ENCODE measurements at places on chromosomes 4 and X.

GRCh38 chr4:8410066-8410625, 30.4 kb downstream of the ACOX3 start:
- no peak for DNase-seq

- DNase-seq = no peak
Observed at GRCh38 chr4:176755613-176756012, 37.1 kb downstream of the VEGFC start.

DNA sequence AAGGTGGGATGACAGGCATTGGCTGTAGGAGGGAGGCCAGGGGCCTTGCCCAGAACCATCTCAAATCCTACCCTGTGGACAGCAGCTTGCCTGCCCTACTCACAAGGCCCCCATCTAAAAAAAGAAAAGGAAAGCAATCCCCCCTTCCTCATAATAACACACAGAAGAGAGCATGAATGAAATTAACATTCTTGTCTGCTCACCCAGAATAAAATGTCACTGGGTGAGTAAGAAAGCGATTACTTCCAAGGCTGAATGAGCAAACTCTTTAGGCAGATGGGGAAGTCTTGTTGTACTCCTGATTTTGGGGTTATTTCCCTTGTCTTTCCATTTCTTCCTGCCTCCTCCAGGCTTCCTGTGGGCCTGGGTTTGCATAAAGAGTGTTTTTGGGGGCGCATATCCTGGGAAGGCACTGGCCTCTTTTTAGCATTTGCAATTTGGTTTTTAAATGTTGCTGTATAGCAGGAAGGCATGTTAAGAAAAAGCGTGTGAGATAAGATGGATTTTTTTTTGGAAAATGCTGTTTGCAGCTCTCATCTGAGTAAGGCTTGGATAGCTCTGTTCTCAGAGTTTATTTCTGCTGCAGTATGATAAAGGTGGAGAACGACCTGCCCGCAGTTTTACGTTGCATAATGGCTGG, 248.3 kb upstream of the GATB start:
- DNase-seq = no peak

GRCh38 chr4:99724067-99724466, 66.4 kb upstream of the C4orf54 start:
- DNase-seq = no peak

- DNase-seq = no peak
Observed at GRCh38 chr4:189022440-189023035, 883.3 kb downstream of the TRIML1 start.

GRCh38 chr4:153676984-153677383, 7.1 kb upstream of the TLR2 start:
- no peak for DNase-seq

DNA sequence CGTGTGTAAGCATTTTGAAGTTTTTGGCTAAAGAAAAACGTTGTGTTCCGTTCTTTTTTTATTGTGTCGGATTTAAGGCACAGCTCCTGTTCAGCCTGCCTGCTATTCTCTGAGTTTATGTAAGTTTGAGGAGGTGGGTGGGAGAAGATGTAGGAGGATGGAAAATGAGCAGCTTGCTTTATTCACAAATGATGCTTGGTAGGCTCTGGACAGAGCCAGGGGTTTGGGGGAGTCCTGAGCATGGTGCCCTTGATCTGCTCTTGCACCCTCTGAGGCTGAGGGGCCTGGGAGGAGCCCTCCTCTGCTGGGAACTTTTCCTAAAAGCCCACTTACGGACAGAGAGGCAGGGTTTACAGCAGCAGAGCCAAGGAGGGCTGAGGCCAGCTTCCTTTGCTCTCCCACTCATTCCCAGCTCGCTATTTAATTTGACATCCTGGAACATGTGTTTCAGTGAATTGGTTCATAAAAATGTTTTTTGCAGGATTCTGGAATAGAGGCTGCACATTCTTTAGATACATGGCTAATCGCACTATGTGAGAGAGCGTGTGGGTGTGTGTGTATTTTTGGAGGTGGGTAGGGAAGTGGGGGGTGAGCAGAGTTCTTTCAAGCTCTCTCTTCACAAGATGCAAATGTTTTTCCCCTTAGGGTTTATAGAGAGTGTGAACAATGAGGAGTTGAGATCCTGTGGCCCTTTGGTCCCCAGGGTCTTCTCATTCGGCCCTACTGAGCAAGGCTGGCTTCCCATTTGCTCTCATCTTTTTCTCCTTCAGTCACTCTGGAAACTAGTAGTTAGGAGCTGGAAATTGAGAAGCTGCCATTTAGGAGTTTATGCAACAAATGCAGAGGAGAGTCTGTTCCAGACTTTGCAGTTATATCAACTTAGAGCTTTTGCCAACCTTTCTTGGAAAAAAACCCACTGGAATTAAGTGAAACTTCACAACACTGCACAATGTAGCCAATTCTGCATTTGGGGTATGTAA, 32.1 kb downstream of the TMEM131L start:
- no peak for DNase-seq

DNA sequence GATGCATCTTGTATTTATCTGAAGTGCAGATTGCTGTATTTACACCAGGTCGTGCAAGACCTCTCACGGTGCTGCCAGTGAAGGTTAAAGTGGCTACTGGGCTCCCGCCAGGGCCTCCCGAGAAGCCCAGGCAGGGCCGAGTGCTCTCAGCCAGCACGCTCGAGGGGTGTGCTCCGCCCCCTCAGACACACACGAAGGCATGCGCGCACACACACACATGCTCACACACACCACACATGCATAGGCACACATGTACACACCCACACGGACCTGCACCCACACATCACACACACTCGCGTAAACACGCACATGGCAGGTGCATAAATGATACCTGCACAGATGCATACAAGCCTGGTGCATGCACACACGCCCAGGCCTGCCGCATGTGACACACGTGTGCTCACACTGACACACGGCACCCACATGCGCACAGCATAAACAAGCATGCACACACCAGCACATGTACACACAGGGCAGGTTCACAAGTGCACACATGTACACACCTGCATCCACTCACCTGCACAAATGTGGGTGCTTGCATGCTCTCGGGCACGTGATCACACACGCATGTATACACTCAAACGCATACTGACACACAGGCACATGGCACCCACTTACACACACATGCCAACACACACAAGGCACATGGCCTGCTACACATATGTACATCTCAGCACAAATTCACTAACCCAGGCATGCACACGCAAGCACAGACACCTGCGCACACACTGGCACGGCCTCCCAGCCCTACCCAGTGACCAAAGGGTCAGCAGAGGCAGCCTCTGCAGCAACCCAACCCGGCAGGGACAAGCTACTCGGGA, 71.6 kb downstream of the FAM53A start:
- DNase-seq = no peak

DNA sequence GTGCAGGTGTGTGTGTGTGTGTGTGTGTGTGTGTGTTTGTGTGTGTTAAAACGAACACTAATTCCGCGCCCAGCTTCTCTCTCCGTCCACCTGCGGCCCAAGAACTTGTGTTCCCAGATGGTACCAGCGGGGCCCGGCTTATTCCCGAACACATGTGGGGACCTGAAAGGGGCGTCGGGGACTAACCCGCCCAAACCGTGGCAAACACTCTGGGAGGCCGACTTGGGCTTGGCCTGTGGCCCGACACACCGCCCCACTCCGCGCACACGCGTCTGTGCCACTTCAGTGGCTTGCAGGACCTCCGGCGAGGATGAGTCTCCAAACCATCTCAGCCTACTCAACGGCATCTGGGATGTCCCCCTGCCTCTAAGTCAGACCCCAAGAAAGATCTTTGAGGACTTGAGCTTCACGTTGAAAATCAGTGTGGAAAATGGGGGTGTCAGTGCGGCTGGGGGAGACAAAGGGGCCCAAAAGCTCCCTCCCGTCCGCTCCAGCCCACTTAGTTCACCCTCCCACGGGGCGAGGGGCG, 790 bp upstream of the HHIP start:
- DNase-seq = no peak

DNA sequence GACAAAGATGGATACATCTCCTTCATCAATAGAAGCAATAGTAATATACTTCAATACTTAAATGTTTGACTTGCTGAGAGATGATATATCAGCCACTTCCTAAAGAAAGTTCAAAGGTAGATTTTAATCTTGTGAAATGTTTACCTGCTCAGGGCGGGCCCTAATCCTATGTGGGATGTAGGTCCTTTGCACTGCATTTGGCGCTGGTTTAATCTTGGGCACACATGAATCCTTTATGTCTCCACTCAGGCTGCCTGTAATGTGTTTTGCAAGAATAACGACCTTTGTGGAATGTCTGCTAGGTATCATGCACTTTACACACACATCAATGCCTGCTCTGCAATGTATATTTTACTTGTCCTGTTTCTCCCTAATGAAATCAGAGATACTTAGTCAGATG, 368.7 kb downstream of the GBA3 start:
- DNase-seq = no peak
